ENCODE measurements at places on chromosomes 4 and X. TPM values are rescaled to one million over a fixed set of nuclear protein-coding genes. Genes with fewer than 3 reads are reported as not detected.

PDGFRA gene
- total RNA-seq: 0.98 TPM

DGKK gene
- total RNA-seq: not detected

RHOXF2B gene
- not detected for total RNA-seq

CXorf49 gene
- total RNA-seq: not detected

ETNPPL gene
- total RNA-seq: not detected

ING2 gene
- total RNA-seq: 11.1 TPM

SLC4A4 gene
- total RNA-seq: 1.8 TPM

PNMA6F gene
- not detected for total RNA-seq

ARX gene
- not detected for total RNA-seq

RBM41 gene
- 9.9 TPM for total RNA-seq

HPSE gene
- total RNA-seq: 2.2 TPM

TENM3 gene
- total RNA-seq: 29.9 TPM

GC gene
- not detected for total RNA-seq

PRIMPOL gene
- total RNA-seq: 29.0 TPM

MAP7D2 gene
- total RNA-seq: 0.23 TPM

CSN1S1 gene
- not detected for total RNA-seq

RASSF6 gene
- total RNA-seq: 0.51 TPM

CSAG1 gene
- not detected for total RNA-seq

GPC3 gene
- total RNA-seq: not detected

CENPVL1 gene
- total RNA-seq: 0.11 TPM

FGG gene
- not detected for total RNA-seq

TMEM255A gene
- total RNA-seq: 0.17 TPM

NLGN3 gene
- 0.23 TPM for total RNA-seq

P2RY8 gene
- under 0.01 TPM for total RNA-seq

USP17L28 gene
- total RNA-seq: not detected

KIAA1210 gene
- total RNA-seq: not detected

MAN2B2 gene
- 28.5 TPM for total RNA-seq

PPEF1 gene
- not detected for total RNA-seq

TMEM164 gene
- 24.0 TPM for total RNA-seq

ANOS1 gene
- total RNA-seq: not detected

CHIC1 gene
- total RNA-seq: 11.5 TPM

KCTD8 gene
- not detected for total RNA-seq

GPR82 gene
- total RNA-seq: not detected

POF1B gene
- not detected for total RNA-seq

FAM47B gene
- total RNA-seq: not detected

SPARCL1 gene
- total RNA-seq: not detected

SHISA3 gene
- total RNA-seq: not detected

TXK gene
- 0.92 TPM for total RNA-seq

CSAG2 gene
- total RNA-seq: not detected

SYTL4 gene
- total RNA-seq: 3.2 TPM

PCDH18 gene
- total RNA-seq: 16.6 TPM

STOX2 gene
- under 0.01 TPM for total RNA-seq

ZCCHC12 gene
- 0.19 TPM for total RNA-seq

Data from LHCN-M2 (cell line).